ENCODE measurements at places on chromosomes 7 and 10.

- no peak for DNase-seq
Observed at GRCh38 chr7:16627236-16627635, 18.3 kb downstream of the ANKMY2 start.

DNA sequence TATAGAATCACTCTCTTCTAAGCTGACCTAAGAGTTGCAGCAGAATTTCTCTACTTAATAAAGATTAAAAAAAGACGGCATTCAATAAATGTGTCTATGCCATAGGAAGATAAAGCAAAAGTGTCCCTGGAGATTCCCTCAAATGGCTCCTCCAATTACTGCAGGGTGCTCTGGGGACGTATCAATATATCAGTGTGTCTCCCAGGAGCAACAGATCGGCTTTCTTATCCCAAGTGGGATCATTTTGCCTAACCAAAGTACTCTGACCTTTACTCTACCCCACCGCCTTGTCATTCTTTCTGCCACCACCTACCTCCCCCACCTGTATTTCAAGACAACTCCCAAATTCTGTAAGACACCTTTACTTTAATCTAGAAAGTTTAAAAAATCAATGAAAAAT, 202.0 kb upstream of the SEMA3C start:
- no peak for DNase-seq

DNA sequence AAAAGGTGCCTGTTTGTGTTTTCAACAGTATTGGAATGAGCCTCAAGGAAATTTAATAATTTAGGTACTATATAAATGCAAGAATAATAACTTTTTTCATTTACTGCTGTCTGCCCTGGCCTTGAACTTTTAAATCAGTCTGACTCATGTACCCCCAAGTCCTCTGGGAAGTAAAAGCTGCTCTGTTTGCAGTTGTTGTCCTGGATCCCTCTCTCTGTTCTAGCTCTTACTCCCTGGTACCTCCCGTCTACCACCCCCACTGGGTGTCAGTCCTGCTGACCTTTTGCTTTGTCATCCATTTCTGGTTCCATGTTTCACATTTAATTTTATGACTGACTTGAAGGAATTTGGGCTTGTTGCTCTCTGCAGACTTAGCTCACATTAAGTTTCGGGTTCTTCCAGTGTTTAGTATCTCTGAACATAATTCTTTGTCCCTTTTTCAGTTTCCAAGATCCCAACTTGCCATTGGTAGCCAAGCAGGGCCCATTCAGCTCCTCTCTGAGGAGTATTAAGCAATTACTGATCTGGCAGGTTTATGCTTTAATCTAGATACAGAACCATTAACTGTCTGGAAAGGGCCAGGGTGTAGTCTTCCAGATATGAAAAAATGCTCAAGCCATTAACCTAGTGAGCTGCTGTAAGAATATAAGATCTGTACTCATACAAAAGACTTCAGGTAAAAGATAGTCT, 208.7 kb upstream of the FAM3C start:
- DNase-seq, result no peak

GRCh38 chr10:113273181-113274163, 279.4 kb upstream of the HABP2 start:
- no peak for DNase-seq

DNA sequence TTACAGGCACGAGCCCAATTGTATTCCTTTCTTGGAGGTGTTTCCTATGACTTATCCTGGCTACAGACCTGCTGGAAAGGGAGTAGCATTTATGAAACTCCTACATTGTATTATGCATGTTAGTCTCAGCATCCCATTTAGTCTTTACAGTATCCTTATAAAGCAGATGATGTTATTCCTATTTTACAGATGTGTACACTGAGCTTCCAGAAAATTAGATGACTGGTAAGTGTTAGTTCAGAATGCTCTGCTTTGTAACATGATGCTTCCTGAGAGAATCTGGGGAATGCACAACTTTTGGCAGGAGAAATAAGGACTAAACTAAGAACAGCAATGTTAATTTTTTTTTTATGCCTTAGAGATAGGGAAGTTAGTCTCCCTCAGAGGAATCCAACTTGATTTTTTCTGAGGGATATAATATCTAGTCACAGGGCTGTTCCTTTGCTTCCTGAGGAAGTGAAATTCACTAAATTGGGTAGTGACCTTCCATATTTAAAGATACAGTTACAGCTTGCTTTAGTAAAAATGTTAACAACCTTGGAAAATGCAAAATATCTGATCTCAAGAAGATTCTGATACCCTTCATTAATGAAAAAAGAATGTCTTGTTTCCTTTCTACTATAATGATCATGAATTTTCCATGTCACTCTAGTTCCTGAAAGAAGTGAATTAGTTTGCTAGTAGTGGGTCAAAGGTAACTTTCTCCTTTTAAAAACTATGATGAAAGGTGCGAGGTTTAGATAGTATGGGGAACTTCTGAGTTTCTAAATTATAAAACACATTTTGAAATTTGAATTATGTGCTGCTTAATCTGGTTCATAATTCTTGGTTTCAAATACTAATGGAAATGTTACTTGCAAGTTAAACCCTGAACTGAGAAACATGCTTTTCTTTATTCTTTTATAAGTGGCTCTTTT, 194.0 kb upstream of the PRPS1L1 start:
- no peak for DNase-seq

DNA sequence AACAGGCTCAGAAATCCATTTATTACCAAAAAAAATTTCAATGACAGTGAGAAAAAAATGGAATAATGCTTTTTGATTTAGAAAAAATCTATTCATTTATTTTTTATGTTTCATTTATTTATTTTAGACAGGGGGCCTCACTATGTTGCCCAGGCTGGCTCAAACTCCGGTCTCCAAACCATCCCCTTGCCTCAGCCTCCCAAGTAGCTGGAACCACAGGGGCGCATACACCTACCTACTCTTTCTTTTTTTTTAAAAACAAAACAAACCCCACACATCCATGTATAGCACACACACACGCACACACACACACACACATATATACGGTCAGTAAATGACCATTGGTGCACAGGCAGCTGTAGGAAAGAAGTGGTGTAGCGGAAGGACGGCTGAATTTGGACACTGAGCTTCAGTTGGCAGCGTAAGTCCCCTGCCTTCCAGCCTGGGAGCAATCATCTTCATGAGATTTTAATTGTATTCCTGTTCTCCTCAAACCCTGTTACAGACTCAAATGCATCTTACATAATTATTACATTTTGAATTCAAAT, 28.8 kb downstream of the ARL4A start:
- no peak for DNase-seq

Measured in activated T-cell treated with anti-CD3 and anti-CD28 coated beads, Interleukin-2, amount 50 U/mL, for 24 hours (primary cell).